Hepatocyte (in vitro differentiated cells): ENCODE measurements at places on chromosomes 7 and 10. TPM values are rescaled to one million over a fixed set of nuclear protein-coding genes. Genes with fewer than 3 reads are reported as not detected.

DNA sequence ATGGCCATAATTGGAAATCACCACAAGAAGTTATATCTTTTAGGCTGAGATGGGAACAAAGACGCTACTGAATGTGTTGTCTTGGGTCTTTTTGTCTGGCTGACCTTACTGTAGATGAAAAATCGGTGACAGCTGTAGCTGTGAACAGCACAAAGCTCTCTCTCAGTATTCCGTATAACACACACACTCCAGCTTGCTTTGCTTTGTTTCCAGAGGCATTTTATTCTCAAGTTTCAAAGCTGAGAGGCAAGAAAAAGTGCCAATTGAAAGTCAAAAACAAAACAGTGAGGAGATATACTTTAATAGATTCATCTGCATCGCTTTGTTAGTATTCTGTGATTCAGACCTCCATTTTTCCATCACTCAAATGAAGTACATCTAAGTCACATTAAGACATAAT is 39.6 kb upstream of the CABCOCO1 start:
- H3K27ac ChIP-seq, result peak overlapping the region; percentile 32
- H3K4me3 ChIP-seq, result no peak overlapping the region
- no peaks in the 10 kb centered on the region for H3K4me1 ChIP-seq
- no peaks in the 10 kb centered on the region for H3K27me3 ChIP-seq

DNA sequence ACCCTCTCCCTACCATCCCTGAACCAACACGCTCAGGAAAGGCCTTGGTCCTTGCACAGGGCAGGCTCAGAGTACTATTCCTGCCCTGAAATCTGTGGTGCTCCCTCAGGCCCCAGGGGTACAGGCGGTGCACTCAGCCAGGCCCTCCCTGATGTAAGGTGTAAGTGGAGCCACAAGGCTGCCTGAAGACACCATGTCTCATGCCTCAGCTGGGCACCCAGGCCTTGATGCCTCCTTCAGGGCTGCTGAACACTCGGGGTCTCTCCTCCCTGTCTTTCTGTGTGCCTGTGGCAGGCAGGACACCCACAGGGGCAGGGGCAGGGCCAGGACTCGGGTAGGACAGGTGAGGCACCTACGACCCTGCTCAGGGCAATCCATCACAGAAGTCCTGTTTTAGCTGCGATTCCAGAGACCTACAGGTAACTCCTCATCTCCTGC is 22.9 kb upstream of the ANTXRL start:
- no peaks in the 10 kb centered on the region for H3K4me1 ChIP-seq
- no peak for DNase-seq
- no peak overlapping the region for H3K4me3 ChIP-seq
- no peaks in the 10 kb centered on the region for H3K36me3 ChIP-seq
- H3K27ac ChIP-seq, result no peak overlapping the region

- H3K4me3 ChIP-seq, result no peak overlapping the region
- no peak overlapping the region for H3K27ac ChIP-seq
- H3K27me3 ChIP-seq, result no peaks in the 10 kb centered on the region
- peaks cover 10% of the 10 kb centered on the region for H3K4me1 ChIP-seq
- no peaks in the 10 kb centered on the region for H3K36me3 ChIP-seq
Observed at GRCh38 chr7:130909881-130910672, 176.1 kb upstream of the KLF14 start.

DNA sequence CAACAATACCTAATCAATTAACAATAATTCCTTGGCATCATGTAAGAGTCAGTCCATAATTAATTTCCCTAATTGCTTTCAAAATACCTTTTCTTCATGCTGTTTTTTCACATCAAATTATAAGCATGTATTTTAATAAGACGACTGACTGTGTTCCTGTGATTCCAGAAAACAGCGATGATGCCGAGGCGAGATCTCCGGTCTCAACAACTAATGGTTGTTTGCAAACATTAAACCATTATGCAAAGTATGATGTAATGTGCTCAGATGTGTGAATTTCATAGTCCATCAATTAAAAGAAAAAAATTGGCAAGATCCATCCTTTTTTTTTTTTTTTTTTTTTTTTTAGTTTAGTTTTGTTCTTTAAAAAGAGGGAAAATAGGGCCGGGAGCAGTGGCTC is 44.5 kb upstream of the PIP4K2A start:
- H3K27ac ChIP-seq, result no peak overlapping the region
- no peak for DNase-seq
- H3K27me3 ChIP-seq, result no peaks in the 10 kb centered on the region

DNA sequence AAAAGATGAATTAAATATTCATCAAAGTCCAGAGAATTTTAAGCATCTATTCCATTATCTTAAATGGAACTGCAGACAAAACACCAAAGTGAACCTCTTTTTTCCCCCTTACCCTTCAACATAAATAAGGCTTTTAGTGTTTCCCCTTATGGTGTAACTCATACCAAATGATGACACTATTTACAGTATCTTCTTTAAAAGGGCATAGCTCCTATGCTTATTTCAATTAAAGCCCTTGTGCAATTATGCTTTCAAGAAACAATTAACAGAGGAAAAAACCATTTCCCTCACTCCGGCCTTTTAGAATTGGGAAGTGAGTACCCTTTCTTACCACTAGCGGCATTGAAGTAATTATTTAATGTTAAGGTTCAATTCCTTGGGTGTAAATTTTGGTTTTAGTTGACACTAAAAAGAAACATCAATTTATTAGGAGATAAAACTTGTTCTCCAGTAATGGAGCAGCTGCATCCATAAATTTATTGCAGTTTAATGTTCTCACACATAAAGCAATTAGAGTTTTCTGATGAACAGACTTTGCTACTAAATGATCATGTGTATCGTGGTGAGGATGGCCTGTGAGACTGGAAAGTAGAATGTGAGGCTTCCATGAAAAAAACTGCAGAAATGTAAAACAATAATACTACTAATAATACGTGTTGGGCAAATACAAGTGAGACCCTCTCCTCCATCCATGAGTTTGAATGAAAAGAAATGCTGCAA is 661.3 kb downstream of the PARD3 start:
- H3K4me3 ChIP-seq, result no peak overlapping the region
- H3K36me3 ChIP-seq, result no peaks in the 10 kb centered on the region
- no peaks in the 10 kb centered on the region for H3K4me1 ChIP-seq
- no peak overlapping the region for H3K27ac ChIP-seq
- no peak for DNase-seq

DNA sequence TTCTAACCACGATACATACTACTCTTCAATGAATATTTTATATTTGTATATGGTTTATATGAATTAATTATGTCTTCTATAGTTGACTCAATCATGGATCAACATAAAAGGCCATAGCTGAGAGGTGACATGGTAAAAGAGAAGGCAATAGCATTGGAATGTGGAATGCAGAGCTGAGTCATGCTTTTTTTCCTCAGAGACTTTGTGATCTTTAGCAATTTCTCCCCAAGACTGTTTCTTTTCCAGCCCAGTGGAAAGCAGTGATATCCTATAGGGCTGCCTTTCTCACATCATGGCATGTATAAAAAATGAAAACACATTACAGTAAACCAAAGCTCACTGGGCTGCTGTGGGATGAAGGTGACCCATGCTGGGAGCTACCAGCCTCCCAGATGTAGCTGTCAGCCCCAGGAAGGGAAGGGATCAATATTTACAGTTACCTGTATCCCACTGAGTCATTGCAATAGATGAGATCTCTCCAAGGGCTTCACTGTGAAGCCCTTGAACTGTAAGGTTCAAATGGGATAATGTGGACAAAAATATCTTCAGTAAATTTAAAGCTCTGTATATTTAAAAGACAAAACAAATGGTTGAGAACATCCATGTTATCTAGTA is 30.2 kb downstream of the SLC39A12 start:
- no peak overlapping the region for H3K4me3 ChIP-seq
- no peaks in the 10 kb centered on the region for H3K4me1 ChIP-seq
- DNase-seq, result peak; percentile 17
- no peaks in the 10 kb centered on the region for H3K27me3 ChIP-seq
- no peaks in the 10 kb centered on the region for H3K36me3 ChIP-seq
- no peak overlapping the region for H3K27ac ChIP-seq

DNA sequence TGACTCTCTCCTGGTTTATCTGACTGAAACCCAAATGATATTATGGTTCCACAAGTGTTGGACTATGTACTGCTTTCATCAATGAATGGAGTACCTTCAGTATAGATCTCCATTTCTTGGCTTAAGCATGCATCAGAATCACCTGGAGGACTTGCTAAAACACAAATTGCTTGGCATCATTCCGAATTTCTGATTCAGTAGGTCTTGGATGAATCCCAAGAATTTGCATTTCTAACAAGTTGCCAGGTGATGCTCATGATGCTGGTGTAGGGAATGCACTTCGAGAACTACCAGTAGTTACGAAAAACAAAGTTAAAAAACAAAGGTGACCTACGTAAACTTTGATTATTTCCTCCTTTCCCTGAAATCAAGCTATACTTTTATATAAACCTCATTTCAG is 119.0 kb upstream of the FEZF1 start:
- H3K36me3 ChIP-seq, result no peaks in the 10 kb centered on the region
- no peaks in the 10 kb centered on the region for H3K4me1 ChIP-seq
- DNase-seq, result no peak
- H3K4me3 ChIP-seq, result no peak overlapping the region

The AKR1C8 gene
- not detected in 2 replicates for total RNA-seq

DNA sequence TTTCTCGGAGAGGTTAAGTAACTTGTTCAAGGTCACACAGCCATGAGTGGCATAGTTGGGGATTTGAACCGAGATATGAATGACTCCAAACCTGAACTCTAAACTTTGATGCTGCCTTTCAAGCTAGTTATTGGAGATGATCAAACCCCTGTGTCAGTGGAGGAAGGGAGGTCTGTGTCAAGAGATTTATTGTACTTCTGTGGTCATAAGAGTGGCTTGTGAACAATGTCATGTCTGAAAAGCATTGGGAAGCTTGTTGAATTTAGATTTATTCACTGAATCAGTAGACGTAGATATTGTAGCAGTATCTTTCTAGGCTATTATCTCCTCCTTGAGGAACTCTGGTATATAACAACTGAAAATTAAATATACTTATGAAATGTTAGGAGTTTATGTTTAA is 27.3 kb downstream of the SNX10 start:
- no peak overlapping the region for H3K27ac ChIP-seq
- DNase-seq, result no peak
- no peaks in the 10 kb centered on the region for H3K36me3 ChIP-seq
- H3K27me3 ChIP-seq, result no peaks in the 10 kb centered on the region

- H3K4me1 ChIP-seq, result peaks cover 24% of the 10 kb centered on the region
- DNase-seq, result no peak
- no peaks in the 10 kb centered on the region for H3K27me3 ChIP-seq
Observed at GRCh38 chr7:139718859-139719258, 58.9 kb downstream of the HIPK2 start.

DNA sequence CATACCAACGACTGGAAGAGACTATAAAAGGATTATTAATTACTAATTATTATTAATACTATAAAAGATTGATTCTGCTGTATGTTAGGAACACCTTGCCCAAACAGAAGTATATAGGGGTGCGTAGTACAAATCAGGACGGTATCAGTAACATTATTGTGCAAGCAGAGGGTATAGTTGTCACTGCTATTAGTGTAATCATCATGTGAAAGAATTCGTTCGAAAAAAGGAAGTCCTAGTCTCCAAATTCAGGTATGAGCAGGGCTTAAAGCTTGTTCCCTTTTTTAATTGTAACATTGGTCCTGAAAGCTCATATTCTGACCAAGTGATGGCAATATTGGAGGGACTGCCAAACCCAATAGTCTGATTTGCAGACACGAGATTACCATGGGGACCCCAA is 81.8 kb downstream of the THSD7A start:
- no peaks in the 10 kb centered on the region for H3K27me3 ChIP-seq
- no peak overlapping the region for H3K4me3 ChIP-seq
- no peak overlapping the region for H3K27ac ChIP-seq
- no peaks in the 10 kb centered on the region for H3K36me3 ChIP-seq
- no peaks in the 10 kb centered on the region for H3K4me1 ChIP-seq

The SLK gene
- total RNA-seq, result 35.6 and 43.6 TPM in 2 replicates
